ENCODE measurements at places on chromosomes 3 and 15. TPM values are rescaled to one million over a fixed set of nuclear protein-coding genes. Genes with fewer than 3 reads are reported as not detected.

Gene C3orf62
- total RNA-seq = 1.4 TPM

Gene CERS3
- not detected for total RNA-seq

Gene VGLL3
- total RNA-seq = 11.7 TPM

Gene MCF2L2
- not detected for total RNA-seq

Gene ITPKA
- total RNA-seq = 1.4 TPM

Gene ZDHHC3
- total RNA-seq = 28.5 TPM

Gene IQCH
- total RNA-seq = 2.2 TPM

Gene ARPP21
- not detected for total RNA-seq

Gene KLHDC8B
- total RNA-seq = 8.8 TPM

Gene LRTM1
- total RNA-seq = not detected

Gene MELTF
- 12.9 TPM for total RNA-seq

Gene AQP9
- not detected for total RNA-seq

Gene THBS1
- total RNA-seq = 364 TPM

Gene PAK6
- total RNA-seq = 3.9 TPM

Gene AGTR1
- total RNA-seq = not detected

Gene FMN1
- total RNA-seq = 9.0 TPM

Gene ETV5
- total RNA-seq = 21.8 TPM

Gene QARS1
- total RNA-seq = 152 TPM

Gene CASR
- total RNA-seq = not detected

Gene CALML4
- total RNA-seq = 0.82 TPM

Gene GOLGA8N
- 0.69 TPM for total RNA-seq

Gene GABRR3
- total RNA-seq = not detected

Gene B3GALNT1
- total RNA-seq = 70.2 TPM

Gene TRPM1
- total RNA-seq = not detected

Gene GADL1
- total RNA-seq = not detected

Gene MEGF11
- 0.10 TPM for total RNA-seq

Gene NLGN1
- total RNA-seq = 10.0 TPM

Gene SGO1
- 10.6 TPM for total RNA-seq

Gene LRRC31
- total RNA-seq = not detected

Gene REC114
- total RNA-seq = not detected

Gene CKMT1A
- total RNA-seq = not detected

Gene MYNN
- total RNA-seq = 33.0 TPM

Gene DNAH12
- total RNA-seq = not detected

Gene GHRL
- total RNA-seq = not detected

Gene AMOTL2
- total RNA-seq = 180 TPM

Gene AHSG
- total RNA-seq = not detected

Gene LTK
- not detected for total RNA-seq

Gene PLA2G4E
- total RNA-seq = not detected

Gene RPUSD3
- total RNA-seq = 42.9 TPM

Gene PDE8A
- total RNA-seq = 7.9 TPM

Gene SLC22A13
- total RNA-seq = not detected

Gene PSTPIP1
- total RNA-seq = not detected

Gene AGBL1
- total RNA-seq = not detected

Gene ATP13A5
- total RNA-seq = not detected

Gene PLOD2
- total RNA-seq = 423 TPM

Gene ARL6
- 14.3 TPM for total RNA-seq

Gene OXTR
- total RNA-seq = 0.03 TPM

Gene NFKBIZ
- 19.1 TPM for total RNA-seq

Gene RAB6B
- 3.3 TPM for total RNA-seq

Gene EPHA3
- not detected for total RNA-seq

Gene EFL1
- 18.2 TPM for total RNA-seq

Gene AADACL2
- not detected for total RNA-seq

Gene MUSTN1
- total RNA-seq = not detected

Gene SMCO1
- total RNA-seq = not detected

Gene CHAC1
- total RNA-seq = 18.5 TPM

Gene ECE2
- total RNA-seq = not detected
